ENCODE measurements at places on chromosomes 1 and 21. TPM values are rescaled to one million over a fixed set of nuclear protein-coding genes. Genes with fewer than 3 reads are reported as not detected.

- DNase-seq = no peak
Observed at GRCh38 chr1:162094723-162095122, 25.2 kb downstream of the NOS1AP start.

DNA sequence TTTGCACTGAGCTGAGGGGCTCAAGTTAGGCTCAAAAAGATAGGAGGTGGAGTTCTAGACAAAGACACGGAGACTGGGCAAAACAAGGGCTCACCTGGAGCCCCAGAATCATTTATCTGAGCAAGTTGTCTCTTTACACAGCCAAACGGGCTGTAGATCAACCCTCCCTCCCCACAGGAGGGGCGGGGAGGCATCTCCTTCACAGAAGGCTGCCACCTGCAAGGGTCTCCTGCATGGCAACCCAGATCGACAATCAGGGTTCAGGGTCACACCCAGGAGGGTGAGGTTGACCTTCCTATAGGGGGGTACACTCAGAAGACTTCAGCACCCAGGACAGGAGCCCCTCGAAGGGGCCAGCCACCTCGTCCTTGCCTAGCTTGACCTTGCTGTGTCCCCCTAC is 84.0 kb downstream of the CD247 start:
- no peak for DNase-seq

- DNase-seq = no peak
Observed at GRCh38 chr21:38404177-38404576, 94.1 kb downstream of the ERG start.

DNA sequence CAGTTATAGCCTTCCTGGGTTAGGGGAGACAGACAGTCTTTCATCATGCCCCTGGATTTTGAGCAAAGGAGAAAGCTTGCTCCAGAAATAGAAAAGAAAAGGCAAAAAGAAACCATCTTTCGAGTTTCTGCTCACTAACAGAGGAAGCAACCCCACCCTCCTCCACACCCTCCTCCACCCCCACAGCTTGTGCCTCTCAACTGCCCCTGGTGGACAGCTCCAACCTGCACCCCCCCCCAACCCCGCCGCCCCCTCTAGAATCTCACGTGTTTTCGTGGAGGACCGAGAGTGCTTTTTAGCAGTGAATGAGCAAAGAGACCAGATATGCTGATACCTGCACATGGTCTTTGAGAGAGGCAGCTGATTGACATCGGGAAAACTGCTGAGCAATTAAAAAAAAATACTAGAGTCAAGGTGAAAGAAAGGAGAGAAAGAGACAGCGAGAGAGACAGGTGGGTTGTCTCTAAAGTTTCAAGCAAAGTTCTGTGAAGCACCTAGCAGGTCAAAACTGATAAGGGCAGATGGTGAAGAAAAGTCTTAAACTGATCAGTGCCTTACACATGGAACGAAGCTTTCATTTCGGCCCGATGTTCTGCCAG is 358.3 kb downstream of the KIF26B start:
- peak; percentile 29 for DNase-seq

DNA sequence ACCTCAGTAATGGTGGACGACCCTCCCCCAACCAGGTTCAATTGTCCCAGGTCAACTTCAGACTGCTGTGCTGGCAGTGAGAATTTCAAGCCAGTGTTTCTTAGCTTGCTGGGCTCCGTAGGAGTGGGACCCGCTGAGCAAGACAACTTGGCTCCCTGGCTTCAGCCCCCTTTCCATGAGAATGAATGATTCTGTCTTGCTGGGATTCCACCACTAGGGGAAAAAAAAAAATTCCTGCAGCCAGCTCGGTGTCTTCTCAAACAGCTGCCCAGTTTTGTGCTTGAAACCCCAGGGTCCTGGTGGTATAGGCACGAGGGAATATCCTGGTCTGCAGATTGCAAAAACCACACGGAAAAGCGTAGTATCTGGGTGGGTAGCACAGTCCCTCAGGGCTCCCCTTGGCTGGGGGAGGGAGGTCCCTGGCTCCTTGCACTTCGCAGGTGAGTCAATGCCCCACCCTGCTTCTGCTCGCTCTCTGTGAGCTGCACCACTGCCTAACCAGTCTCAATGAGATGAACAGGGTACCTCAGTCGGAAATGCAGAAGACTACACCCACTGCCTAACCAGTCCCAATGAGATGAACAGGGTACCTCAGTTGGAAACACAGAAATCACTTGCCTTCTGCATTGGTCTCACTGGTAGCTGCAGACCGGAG is 41.5 kb downstream of the GBP6 start:
- no peak for DNase-seq

DNA sequence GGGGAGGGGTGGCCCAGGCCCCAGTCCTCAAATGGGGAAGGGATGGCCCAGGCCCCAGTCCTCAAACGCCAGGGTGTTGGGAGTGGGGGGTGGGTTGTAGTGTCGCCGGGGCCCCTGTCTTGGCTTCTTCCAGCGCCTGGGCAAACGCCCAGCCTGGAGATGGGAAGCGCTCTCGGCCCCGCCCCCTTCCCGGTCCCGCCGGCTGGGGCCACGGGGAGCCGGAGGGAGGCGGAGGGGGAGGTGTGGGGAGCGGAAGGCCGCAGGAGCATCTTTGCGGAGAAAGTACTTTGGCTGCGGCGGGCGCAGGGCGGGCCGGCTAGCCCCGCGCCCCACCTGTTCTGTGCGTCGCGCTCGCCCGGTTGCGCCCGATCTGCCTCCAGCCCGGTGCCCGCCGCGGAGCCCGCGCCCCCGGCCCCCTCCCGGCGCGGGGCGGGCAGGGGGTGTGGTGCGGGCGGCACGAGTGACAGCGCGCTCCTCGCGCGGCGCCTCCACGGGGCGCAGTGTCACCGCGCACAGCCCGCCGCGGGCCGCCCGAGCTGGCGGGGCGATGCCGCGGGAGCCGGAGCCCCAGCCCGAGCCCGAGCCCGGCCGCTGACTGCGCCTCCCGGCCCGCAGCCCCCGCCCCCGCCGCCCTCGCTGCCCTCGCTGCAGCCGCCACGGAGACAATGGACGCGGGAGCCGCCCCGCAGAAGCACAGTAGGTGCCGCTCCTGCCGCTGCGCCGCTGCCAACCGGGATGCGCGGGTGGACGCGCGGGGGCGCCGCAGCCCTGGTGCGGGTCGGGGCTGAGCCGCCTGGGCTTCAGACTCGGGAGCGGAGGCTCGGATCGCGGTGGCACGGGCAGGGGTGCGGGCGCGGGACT is 31.1 kb upstream of the PEX10 start:
- no peak for DNase-seq

GRCh38 chr21:46636550-46637285 is 1.2 kb downstream of the PRMT2 start:
- DNase-seq = no peak

GRCh38 chr1:91806769-91807700 is 78.9 kb downstream of the TGFBR3 start:
- DNase-seq = peak; percentile 65

DNA sequence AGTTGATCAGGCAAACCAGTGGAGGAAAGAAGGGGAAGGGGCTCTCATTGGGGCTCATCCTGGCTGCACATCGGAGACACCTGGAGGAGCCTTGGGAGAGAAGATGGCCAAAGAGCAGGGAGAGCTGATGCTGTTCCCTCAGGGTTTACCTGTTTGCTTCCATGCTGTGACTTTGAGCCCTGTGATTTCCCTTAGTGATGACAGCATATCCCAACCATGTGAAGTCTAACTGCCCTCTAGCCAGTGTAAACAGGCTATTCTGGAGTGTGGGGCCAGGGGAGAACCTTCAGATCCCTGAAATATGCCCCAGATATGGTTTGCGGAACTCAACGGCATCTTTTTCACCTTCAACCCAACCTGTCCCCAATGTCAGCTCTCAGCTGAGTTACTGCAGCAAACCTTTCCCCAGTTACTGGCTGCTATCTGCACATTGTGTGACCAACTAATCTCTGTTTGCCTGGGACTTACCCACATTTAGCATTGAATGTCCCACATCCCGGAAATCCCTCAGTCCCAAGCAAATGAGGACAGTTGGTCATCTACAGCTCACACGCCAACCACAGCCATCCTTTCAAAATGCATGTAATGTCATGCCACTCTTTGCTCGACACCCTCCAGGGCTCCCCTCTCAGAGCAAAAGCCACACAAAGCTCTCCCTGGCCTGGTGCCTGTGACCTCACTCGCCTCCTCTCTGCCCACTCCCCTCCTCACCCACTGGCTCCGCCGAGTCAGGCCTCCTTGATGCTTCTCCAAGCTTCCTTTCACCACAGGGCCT is 242.3 kb downstream of the KCNJ6 start:
- no peak for DNase-seq

Gene CPLANE2
- total RNA-seq = 4.7 TPM

All from H4 (cell line).